Astrocyte (in vitro differentiated cells and primary cell): ENCODE measurements at places on chromosomes 16 and 17. TPM values are rescaled to one million over a fixed set of nuclear protein-coding genes. Genes with fewer than 3 reads are reported as not detected.

DNA sequence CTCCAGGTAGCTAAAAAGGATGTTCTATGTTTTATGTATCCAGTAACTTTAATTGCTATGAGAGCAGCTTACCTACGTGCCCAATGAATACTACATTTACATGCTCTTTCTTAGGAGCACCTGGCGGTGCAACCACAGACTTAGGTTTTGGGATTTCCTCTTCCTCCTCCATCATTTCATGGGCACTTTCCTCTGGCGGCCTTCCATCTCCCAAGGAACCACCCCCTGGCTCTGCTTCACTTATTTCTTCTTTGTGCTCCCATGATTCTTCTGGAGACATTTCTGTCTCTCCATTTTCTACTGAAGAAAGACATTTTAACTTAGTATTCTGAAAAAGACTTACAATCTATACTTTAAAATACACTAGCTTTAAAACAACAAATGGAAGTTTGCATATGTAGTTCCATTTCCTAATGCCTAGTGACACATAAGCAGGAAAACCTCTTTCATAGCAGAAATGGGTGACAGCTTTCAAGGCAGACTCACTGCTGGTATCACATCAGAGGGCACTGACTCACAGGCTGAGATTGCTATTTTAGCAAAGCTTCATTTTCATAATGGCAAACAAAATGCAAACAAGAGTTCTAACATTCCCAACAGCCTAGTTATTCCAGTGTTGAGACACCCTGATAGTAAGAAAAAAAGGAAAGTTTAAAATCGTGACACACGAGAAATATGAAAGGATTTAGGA, 19.1 kb downstream of the GSPT1 start:
- DNase-seq, result peak; percentile 75
- H3K4me3 ChIP-seq, result no peak overlapping the region

DNA sequence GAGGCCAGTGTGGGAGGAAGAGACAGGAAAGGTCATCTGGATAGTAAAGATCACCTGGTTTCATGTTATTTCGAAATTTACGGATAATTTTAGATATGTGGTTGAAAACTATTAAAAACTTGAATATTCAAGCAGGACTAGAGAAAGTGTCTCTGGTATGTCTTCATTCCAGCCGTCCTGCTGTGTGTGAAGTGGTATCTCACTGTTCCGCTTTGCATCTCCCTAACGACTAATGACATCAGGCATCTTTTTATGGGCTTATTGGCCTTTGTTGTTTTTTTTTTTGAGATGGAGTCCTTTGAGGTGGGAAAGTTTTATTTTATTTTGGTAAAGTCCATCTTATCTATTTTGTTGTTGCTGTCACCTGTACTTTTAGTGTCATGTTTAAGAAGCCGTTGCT, 214.4 kb upstream of the CHMP6 start:
- H3K4me1 ChIP-seq, result peaks cover 9% of the 10 kb centered on the region
- H3K4me3 ChIP-seq, result no peak overlapping the region
- no peaks in the 10 kb centered on the region for H3K27me3 ChIP-seq
- no peak overlapping the region for H3K27ac ChIP-seq

DNA sequence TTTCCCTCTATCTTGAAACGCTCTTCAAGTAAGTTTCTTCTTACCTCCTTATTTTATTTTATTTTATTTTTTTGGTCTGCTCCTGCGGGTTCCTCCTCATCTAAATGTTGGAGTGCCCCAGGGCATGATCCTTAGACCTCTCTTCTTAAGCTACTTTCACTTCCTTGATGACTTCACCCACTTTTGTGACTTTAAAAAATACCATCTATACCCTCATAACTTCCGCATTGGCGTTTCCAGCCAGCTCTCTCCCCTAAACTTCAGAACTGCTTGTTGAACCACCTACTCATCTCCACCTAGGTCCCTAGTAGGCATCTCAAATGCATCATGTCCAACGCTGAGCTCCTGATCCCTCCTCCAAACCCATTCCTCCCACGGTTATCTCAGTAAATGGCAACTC, 51.4 kb upstream of the NFAT5 start:
- DNase-seq, result no peak
- H3K4me1 ChIP-seq, result no peaks in the 10 kb centered on the region
- H3K27ac ChIP-seq, result no peak overlapping the region
- no peaks in the 10 kb centered on the region for H3K27me3 ChIP-seq

GRCh38 chr16:27214084-27214961, 11.0 kb downstream of the KDM8 start:
- no peaks in the 10 kb centered on the region for H3K36me3 ChIP-seq
- no peaks in the 10 kb centered on the region for H3K27me3 ChIP-seq
- peaks cover 7% of the 10 kb centered on the region for H3K4me1 ChIP-seq
- H3K27ac ChIP-seq, result no peak overlapping the region

DNA sequence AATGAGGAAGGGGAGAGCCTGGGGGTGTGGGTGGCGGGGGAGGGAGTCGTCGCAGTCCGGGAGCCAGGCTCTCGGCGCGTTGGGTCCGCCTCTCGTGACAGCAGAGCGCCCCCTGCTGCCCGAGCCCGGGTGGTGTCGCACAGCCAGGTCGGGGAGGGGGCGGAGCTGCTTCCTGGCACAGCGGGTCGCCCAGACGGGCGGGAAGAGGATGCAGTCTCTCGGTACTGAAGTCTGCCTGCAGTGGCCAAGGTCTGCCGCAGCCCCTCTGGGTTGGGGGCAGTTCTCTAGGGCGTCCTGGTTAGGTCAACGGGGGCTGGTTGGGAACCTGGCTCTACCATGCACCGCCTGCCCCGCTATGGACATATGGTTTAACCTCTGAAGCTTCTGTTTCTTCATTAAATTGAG, 38.2 kb upstream of the CCDC182 start:
- no peak overlapping the region for H3K27ac ChIP-seq
- H3K4me3 ChIP-seq, result no peak overlapping the region
- H3K36me3 ChIP-seq, result no peaks in the 10 kb centered on the region
- peaks cover 26% of the 10 kb centered on the region for H3K27me3 ChIP-seq

- peaks cover 47% of the 10 kb centered on the region for H3K4me1 ChIP-seq
- no peaks in the 10 kb centered on the region for H3K36me3 ChIP-seq
- H3K4me3 ChIP-seq, result peak overlapping the region; percentile 61
- no peaks in the 10 kb centered on the region for H3K27me3 ChIP-seq
- DNase-seq, result peak; percentile 53
These were observed 5.1 kb downstream of the BAHCC1 start for GRCh38 chr17:81400154-81400977.

GRCh38 chr17:75390982-75391381, 14.5 kb downstream of the GRB2 start:
- peaks cover 2% of the 10 kb centered on the region for H3K36me3 ChIP-seq
- H3K4me3 ChIP-seq, result no peak overlapping the region
- peaks cover 30% of the 10 kb centered on the region for H3K4me1 ChIP-seq
- H3K27ac ChIP-seq, result peak overlapping the region; percentile 36
- DNase-seq, result peak; percentile 56

GRCh38 chr16:88700636-88701482, 5.3 kb downstream of the RNF166 start:
- no peaks in the 10 kb centered on the region for H3K36me3 ChIP-seq
- H3K27me3 ChIP-seq, result no peaks in the 10 kb centered on the region
- no peak overlapping the region for H3K4me3 ChIP-seq
- H3K4me1 ChIP-seq, result peaks cover 32% of the 10 kb centered on the region

DNA sequence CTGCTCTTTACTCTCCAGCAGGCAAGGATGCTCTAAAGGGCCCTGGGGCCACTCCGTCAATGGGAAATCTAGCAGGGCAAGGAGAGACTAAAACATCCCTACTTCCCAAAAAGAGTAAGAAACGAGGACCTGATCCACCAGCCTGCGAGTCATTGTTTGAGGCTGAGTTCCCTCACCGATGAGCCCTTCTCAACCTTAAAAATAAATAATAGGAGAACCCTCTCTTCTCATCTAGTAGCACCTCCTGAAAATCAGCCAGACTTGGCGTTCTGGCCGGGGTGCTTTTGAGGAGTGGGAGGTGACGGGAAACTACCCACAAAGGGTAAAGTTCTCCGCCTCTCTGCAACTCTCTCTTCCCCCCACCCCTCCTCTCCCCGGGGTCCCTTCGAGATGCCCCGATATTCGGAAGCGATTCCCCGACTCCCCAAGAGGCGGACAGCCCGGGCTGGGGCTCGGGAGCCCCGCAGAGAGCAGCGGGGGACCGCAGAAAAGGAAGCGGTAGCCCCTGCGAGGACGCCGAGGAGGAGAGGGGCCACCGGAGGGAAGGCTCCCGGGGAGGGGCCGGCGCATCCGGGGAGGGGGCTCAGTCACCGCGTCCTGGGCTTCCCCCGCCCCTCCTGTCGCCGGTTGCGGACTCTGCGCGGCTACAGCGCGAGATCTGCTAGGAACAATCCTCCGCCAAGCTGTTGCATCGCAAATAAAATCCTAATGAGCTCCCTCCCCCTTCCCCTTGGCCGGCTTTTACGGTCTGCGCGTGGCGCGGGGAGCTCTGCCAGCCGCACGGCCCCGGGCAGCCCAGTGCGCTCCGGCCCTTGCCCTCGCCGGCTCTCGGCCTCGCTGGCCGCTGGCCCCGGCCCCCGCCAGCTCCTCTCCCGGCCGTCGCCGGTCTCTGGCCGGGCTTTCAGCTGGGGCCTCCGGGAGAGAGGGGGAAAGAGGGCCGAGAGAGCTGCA, 1.3 kb downstream of the HOXB9 start:
- peaks cover 11% of the 10 kb centered on the region for H3K4me1 ChIP-seq
- no peak overlapping the region for H3K27ac ChIP-seq
- DNase-seq, result no peak

GRCh38 chr17:74677558-74678466, 34.9 kb downstream of the CD300LF start:
- no peaks in the 10 kb centered on the region for H3K36me3 ChIP-seq
- H3K27me3 ChIP-seq, result peaks cover 8% of the 10 kb centered on the region
- H3K4me1 ChIP-seq, result no peaks in the 10 kb centered on the region
- H3K4me3 ChIP-seq, result no peak overlapping the region
- no peak overlapping the region for H3K27ac ChIP-seq

DNA sequence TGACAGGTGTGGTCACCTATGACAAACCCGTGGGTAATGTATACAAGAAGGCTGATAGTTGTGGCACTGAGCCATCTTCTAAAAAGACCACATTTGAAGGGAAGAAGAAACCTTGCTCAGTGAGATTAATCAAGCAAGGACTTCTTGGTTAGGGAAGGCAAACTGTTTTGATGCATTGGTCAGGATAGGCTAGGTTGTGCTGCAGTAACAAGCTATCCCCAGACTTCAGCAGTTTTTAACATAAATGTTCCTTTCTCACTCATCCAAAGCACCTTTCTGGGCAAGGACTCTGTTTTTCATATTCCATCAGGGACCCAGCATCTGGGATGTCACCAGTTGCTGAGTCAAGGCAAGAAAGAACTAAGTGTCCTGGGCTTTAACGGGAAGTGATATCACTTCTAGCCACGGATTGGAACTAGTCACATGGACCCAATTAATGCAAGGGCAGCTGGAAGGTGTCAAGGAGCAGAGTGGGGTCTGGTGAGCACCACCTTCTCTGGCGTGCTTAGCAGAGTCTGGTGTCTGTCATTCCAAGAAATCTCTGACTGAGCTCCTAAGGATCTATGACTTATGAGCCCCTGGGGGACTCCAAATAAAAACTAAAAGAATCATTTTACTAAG, 52.0 kb upstream of the CCL2 start:
- no peaks in the 10 kb centered on the region for H3K27me3 ChIP-seq

- no peak for DNase-seq
- H3K27ac ChIP-seq, result no peak overlapping the region
- peaks cover 6% of the 10 kb centered on the region for H3K36me3 ChIP-seq
- H3K4me3 ChIP-seq, result peak overlapping the region; percentile 73
- H3K27me3 ChIP-seq, result no peaks in the 10 kb centered on the region
These were observed 988 bp downstream of the CIAO3 start for GRCh38 chr16:739560-740458.

DNA sequence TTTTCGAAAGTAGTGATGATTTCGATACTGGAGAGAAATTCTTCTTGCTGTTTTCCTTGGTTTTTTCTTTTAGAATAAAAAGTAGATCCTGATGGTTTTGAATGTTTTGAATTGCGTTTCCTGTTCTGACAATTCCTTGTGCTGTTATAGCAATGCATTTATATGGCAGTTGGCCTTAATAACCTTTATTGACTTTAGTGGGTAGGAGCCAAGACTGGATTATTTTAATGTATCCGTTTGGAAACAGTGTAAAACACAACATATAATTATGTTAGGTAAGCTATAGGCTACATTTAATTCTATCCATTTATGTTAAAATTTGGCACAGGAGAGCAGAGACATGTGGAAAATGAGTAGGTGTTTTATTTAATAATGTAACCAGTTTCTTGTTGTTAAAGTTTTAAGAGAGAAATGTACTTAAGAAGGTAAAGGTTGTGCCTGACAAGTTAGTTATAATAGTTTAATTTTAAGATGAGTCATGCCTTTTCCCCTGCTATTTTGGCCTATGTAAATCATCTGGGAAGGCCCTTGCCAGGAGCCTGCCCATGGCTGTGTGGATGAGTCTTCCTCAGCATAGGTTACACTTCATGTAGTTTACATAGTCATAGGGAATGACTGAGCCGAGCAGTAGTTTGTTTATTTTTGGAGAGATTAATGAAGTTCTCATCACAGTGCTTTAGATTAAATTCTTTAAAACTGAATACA, 189.9 kb downstream of the FTO start:
- no peaks in the 10 kb centered on the region for H3K27me3 ChIP-seq
- peaks cover under 1% of the 10 kb centered on the region for H3K36me3 ChIP-seq
- H3K4me1 ChIP-seq, result peaks cover 27% of the 10 kb centered on the region
- H3K4me3 ChIP-seq, result no peak overlapping the region
- H3K27ac ChIP-seq, result no peak overlapping the region
- peak; percentile 88 for DNase-seq

DNA sequence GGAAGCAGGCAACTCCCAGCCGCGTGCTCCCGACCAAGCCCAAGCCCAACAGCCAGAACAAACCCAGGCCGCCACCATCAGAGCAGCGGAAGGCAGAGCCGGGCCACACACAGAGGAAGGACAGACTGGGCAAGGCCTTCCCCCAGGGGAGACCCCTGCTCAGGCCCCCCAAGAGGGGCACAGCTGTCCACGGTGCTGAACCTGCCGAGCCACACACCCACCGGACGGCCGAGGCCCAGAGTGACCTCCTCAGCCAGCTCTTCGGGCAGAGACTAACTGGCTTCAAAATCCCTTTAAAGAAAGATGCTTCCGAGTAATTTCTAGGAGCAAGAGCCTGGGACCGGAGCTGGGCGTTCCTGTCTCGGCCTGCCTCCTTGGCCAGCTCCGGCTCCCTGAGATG, 14.1 kb upstream of the ZFPM1 start:
- peaks cover 3% of the 10 kb centered on the region for H3K4me1 ChIP-seq
- no peak overlapping the region for H3K27ac ChIP-seq

DNA sequence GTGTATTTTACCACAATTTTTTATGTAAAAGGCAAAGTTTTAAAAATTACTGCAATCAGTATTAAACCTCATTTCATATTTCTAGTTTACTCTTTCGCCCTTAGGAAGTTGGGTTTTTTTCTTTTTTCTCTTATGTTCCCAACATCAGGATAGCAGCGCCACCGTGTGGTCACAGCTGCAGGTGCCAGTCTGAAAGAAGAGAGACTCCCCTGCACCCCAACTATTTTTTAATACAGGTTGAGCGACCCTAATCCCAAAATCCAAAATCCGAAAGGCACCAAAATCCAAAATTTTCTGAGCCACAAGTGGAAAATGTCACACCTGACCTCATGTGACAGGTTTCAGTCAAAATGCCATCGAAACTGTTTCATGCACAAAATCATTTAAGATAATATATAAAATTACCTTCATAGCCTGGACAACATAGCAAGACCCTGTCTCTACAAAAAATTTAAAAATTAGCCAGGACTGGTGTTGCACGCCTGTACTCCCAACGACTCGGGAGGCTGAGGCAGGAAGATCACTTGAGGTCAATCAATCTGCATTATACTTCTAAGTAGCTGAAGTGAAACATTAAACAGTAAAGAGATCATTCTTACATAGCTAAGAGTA, 21.8 kb upstream of the ASGR2 start:
- peaks cover 21% of the 10 kb centered on the region for H3K27me3 ChIP-seq
- no peaks in the 10 kb centered on the region for H3K4me1 ChIP-seq
- H3K27ac ChIP-seq, result no peak overlapping the region
- DNase-seq, result peak; percentile 47

ADGRG3 gene
- total RNA-seq, result not detected in 2 replicates

CEMP1 gene
- not detected in 2 replicates for total RNA-seq

CACNA1G gene
- total RNA-seq, result 0.27 and 0.36 TPM in 2 replicates

TCAP gene
- total RNA-seq, result 0.98 and 1.4 TPM in 2 replicates

SCGB1C2 gene
- not detected in 2 replicates for total RNA-seq

ACACA gene
- 74.3 and 88.3 TPM in 2 replicates for total RNA-seq
